ENCODE measurements at places on chromosomes 4 and X. TPM values are rescaled to one million over a fixed set of nuclear protein-coding genes. Genes with fewer than 3 reads are reported as not detected.

- DNase-seq: no peak
Measured at GRCh38 chr4:153676486-153676885, 7.6 kb upstream of the TLR2 start.

DNA sequence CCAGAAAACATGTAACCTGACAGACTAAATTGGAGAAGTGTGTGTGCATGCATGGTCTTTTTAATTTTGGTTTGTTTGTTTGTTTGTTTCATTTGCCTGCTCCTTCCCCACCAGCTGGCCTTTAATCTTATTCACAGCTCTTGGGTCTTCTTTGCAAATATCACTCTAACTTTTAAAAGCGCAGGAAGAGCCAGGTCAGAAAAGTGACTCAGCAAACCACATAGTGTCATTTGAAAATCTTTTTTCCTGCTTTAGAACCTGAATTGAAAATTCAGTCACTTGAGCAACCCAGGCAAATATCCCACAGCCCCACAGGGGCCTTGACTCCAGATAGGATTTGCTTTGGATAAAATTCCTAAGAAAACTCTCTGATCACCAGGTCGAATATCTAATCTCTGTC lies 4.6 kb downstream of the TMEM255A start:
- DNase-seq: no peak

GRCh38 chr4:80072228-80072743 lies 743 bp downstream of the ANTXR2 start:
- DNase-seq: peak; percentile 66

- DNase-seq: no peak
Measured at GRCh38 chrX:41963348-41963747, 40.0 kb upstream of the CASK start.

DNA sequence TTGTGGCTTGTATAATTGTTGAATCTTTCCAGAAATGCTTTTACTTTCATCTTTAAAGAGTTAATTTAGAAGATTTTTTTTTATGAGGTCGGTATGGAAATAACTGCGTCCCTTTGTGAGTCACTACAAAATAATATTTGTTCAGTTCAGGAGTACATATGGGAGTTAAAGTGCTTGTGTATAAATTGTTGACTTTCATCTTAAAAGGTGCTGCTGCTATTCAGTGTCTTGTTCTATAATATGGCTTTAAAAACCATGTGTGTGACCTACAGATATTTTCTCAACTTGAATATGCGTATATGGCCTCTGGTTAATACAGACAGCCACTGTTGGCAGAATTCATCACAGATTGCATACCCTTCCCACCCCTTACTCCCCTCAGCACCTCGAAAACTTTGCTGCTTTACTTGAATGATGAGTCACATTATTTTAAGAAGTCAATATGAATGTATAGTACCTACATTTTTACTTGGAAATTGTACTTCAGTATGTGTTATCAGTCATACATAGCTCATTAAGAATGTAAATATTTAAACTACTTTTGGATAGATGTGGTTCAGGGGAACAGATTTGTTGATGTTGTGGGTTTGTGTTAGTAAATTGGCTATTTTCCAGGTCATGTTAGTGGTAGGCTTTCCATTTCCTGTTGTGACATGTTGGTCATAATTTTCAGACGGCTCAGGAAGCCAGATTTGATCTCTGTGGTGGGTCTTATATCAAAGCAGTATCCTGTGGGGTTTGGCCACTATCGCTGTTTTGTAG lies 1.5 kb downstream of the CLCN3 start:
- DNase-seq: peak; percentile 42

GRCh38 chr4:163941221-163941905 lies 446.9 kb downstream of the TMA16 start:
- no peak for DNase-seq

DNA sequence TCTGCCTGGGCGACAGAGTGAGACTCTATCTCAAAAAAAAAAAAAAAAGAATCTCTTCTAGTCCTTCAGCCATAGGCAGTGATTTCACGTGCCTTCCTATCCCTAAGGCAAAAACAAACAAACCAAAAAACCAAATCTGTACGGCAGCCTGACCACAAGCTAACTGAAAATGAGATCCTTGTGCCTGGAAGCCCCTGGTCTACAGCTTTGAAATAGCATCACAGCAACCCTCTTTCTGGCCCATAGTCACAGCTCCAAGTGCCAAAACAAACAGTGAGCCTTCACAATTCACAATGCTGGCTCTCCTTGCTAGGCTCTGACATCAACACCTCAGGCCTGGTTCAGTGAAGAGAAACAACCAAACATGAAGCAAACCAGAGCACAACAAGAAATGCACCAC lies 46.1 kb downstream of the TMEM150C start:
- DNase-seq: no peak

- DNase-seq: no peak
Measured at GRCh38 chrX:102627640-102628039, 23.6 kb upstream of the GPRASP1 start.

DNA sequence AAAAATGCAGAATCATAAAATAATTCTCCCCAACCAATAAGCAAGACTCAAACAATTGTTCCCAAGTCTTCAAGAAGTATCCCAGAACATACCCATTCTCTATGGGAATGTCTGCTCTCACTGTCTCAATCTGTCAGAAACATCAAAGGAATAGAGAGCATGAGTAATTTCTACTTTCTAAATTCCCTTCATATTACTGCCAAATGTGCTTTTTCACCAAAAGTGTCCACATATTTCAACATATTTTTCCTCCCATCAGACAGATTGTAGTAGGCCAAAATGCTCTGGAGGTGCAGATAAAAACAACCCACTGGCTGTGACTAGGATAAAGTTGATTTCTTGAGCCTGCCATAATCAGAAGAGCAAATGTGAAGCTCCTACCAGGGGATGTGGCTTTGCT lies 692.0 kb upstream of the FAM241A start:
- DNase-seq: no peak

- no peak for DNase-seq
Measured at GRCh38 chr4:155761047-155761446, 2.2 kb downstream of the GUCY1B1 start.

DNA sequence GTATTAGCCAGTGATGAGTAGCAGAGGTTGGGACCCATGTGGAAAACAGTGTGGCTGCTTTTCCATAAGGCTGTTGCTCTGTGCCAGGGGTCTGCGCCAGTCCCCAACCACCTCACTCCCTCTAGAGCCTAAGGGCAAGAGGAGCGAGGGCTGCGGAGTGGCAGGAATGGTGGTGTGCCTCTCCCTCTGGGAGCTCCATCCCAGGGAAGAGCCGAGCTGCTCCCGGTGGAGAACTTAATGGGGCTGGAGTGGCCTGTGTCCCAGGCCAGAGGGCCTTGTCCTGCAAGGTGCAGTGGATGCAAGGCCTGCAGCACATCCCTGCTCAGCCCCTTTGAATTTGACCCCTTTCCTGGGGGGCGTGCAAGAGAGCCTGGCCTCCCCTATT lies 105.4 kb upstream of the GRXCR1 start:
- DNase-seq: no peak

DNA sequence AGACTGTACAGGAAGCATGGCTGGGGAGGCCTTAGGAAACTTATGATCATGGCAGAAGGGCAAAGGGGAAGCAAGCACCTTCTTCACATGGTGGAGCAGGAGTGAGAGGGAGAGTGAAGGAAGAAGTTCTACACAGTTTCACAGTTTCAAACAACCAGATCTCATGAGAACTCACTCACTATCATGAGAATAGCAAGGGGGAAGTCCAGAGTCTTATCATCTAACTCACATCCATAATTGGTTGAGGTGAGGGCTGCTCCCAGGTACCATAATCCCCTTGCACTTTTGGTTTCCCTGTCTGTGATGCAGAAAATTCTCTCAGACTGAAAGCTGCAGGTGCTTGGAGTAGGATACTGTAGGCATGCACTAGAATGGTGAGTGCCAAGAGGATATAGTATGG lies 233.8 kb upstream of the CPEB2 start:
- DNase-seq: no peak

- no peak for DNase-seq
Measured at GRCh38 chr4:48127231-48127630, 6.8 kb downstream of the TXK start.

IL2 gene
- total RNA-seq: 19.1 TPM

RAB40AL gene
- total RNA-seq: 0.24 TPM

FGF5 gene
- total RNA-seq: not detected

SMIM43 gene
- total RNA-seq: not detected

PNMA6F gene
- not detected for total RNA-seq

MOSPD2 gene
- 22.6 TPM for total RNA-seq

MAGEE1 gene
- 3.3 TPM for total RNA-seq

TLR6 gene
- 3.6 TPM for total RNA-seq

DACH2 gene
- not detected for total RNA-seq
